ENCODE measurements at places on chromosomes 4 and X.

DNA sequence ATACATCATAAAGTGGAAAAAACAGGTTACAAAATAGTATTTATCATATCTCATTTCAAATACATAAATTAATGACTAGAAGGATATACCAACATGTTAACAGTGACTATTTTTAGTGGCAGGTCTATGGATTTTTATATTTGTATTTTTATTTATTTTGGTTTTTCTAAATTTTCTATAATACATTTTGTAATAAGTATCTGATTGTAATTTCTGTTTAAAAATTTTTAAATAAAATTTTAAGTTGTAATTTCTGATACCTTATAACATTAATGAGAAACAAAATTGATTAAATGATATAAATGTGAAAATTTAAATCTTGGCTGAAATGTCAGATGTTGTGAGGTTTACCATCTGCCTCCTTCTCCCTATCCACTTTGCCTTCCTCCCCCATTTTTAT lies 2.5 kb downstream of the NONO start:
- no peak for DNase-seq

DNA sequence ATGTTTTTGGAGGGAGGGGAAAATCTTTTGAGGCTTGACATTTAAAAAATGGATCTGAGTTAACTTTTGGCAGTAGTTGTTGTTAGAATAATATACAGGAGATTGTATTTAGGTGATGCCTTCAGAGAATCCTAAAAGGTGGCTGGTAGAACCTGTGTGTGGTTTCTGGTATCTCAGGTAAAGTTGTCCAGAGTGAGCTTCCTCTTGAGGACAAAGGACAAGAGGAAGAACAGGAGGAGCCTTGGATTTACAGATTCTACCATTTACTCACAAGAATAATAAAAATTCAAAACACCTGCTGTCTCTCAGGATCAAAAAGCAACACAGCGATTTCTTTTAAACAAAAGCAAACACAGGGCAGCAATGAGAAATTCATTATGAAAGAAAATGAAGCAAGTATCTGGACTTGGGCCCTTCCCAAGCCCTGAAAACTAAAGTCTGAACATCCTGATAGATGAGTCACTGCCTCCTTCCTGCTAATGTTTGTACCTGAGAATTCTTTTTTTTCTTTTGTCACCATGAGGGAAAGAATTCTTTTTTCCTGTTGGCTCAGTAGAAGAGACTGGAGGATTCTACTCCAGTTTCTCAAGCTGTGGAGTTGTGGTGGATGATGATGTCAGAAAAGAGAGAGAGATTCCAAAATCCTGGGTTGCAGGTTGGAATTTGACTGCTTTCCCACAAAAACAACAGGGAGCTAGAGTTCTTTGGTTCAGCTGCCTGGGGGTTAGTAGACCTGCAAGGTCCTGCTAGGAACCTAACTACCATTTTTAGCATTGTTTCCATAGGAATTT lies 31.5 kb upstream of the RAPGEF2 start:
- no peak for DNase-seq

DNA sequence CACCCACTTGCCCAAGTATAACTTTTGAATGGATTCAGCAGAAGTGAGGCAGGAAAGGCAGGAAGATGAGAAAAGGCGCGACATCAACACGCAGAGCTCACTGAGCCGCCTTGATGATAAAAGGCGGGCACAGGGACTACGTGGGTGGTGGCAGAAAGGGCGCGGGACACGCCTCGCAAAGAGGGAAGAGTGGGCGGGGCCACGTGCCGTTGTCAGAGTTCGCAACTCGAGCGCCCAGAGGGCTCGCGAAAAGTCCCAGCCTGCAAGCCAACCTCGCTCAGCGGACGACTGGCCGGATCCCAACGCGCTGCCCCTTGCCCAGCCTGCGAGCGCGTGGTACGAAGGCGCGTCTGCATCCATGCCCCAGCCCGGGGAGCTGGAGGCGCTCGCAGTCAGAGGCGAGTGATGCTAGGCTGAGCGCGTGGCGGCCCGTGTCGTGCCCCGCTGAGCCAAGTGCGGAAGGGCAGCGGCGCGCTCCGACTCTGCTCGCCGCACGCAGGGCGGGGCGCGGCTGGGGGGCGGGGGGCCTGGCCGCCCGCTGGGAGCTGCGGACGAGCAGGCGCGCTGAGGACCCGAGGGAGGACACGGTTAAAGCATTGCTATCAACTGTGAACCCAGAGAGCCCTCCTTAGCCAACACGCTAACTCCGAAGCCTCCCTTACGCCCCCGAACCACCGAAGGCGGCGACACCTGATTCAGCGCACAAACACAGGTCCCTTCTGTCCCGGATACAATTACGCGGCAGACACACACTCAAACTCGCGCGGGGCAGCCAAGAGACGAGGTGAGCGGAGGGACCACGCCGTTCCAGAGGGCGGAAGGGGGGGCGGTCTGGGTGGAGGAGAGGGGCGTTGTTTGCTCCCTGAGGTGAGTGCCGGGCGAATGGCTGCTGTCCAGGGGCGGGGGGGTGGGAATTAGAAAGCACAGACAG lies at the start of gene UGT8:
UGT8 (plus strand) TSS at position 617 of the 931 bp plus-strand sequence. CDS start 24,074 bp downstream, outside the sequence.
- peak; percentile 5 for DNase-seq

DNA sequence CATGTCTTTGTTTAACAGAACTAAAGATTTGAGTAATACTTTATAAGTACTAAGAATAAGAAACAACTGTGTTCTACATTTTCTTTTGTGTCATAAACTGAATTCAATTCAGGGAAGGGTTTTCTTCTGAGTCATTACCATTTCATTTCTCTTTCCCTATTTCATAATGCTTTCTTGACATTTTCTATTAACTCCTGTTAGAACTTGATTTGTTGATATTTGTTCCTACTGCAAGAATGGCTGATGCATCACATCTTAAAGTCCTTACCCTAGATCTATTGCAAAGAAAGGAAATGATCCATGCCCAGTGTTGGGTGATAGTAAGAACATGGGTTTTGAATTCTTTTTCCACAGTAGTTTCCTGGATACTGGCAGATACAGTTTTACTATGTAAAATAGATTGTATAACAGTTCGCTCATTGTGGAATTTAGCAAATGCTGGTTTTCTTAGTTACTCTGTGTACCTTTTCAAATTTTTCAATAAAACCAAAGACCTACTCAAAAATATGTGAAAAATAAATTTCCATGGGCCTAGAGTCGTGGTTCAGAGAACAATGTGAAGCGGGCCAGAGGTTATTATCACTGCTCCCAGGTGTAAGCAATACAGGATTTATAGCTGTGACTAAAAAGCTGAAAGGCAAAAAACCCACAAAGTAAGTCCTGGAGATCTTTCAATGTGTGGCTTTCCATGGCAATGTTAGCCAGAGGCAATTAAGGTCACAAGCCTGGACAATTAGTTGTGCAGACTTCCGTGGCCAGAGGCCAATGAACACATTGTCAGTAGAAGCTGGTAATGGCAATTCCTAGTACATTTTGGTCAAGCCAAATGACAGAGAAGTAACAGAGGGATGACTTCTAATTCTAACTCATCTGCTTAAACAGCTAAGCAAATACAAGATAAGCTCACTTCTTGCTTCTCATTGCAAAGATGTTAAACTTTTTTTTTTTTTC lies 127.3 kb upstream of the FAT4 start:
- no peak for DNase-seq

DNA sequence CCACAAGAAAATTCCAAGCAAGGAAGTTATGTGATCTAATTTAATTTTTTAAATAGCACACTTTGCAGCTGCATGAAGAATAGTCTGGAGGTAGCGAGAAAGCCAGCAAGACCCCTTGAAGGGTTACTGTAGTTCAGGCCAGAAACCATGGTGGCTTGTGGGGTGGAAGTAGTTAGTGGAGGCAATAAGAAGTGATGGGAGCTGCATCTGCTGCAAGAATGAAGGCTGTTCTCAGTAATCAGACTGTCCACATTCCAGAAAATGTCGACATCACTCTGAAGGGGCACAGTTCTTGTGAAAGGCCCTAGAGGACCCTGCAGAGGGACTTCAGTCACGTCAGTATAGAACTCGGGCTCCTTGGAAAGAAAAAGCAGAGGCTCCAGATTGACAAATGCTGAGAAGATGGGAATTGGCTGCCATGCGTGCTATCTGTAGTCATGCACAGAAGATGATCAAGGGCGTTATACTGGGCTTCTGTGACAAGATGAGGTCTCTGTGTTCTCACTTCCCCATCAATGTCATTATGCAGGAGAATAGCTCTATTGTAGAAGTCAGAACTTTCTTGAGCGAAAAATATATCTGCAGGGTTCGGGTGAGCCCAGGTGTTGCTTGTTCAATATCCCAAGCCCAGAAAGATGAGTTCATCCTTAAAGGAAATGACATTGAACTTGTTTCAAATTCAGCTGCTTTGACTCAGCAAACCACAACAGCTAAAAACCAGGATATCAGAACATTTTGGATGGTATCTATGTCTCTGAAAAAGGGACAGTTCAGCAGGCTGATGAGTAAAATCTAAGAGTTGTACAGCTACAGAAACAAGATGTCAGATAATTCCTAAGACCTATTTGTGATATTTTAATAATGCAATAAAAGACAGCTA lies 254.2 kb downstream of the CBR4 start:
- no peak for DNase-seq
